Epithelial cell of prostate (primary cell): ENCODE measurements at places on chromosomes 3 and 15.

DNA sequence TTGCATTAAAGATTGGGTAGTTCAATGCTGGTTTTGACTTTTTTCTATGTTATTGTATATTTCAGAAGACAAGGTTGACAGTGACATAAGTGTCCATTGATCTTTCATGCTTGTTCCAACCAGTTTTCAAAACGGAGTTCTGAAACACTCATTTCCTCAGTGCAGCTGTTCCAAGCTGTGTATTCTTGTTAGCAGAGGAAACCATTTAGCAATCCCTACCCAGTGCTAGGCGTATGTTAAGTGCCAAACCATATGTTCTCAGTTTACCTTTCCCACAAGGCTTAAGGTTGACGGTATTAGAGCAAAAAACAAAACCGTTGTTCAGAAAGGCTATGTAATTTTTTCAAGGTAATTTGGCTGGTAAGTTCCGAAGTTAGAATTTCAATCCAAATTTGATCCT lies 9.1 kb downstream of the ATOSA start:
- DNase-seq = no peak

- DNase-seq = no peak
Measured at GRCh38 chr3:195904368-195904767, 4.0 kb downstream of the TNK2 start.

GRCh38 chr15:82621970-82622369 lies 25.2 kb downstream of the CPEB1 start:
- no peak for DNase-seq

DNA sequence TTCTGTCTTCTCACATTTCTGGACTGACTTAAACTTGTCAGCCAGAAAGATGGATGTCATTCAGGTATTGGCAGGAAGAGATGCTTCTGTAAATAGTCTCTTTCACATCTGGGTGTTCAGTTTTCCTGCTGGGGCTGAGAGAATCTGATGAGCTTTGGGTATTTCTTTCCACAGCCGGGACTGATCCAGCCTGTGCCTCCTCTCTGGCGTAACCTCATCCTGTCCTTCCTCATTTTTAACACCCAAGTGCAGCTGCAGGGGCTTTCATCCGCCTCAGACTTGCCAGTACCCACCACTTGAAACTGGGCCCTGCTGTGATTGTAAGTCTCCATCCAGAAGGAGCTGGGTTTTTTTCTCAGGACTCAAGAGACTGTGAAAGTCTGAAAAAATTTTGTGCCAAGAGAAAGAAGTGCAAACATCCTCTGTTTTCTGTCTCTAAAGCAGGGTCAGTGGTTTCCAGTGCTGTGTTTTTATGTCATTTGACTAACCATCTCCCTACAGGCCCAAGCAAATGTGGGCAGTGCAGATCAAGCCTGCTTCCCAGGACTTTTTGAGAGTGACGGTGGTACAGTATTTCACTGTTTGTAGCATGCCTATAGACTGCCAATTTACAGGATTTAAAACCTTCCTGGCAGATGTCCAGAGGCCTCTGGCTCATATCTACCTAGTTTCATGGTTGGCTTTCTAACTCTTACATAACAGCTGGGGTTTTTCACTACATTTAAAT lies 342.7 kb downstream of the PTPRG start:
- DNase-seq = peak; percentile 8

- DNase-seq = no peak
Measured at GRCh38 chr3:196193133-196193735, 18.0 kb downstream of the ZDHHC19 start.

- no peak for DNase-seq
Measured at GRCh38 chr15:58070801-58071418, 5.4 kb upstream of the ALDH1A2 start.

- DNase-seq = no peak
Measured at GRCh38 chr15:55858661-55859060, 115.7 kb upstream of the PRTG start.

GRCh38 chr15:96125721-96126415 lies 204.6 kb upstream of the NR2F2 start:
- DNase-seq = no peak

DNA sequence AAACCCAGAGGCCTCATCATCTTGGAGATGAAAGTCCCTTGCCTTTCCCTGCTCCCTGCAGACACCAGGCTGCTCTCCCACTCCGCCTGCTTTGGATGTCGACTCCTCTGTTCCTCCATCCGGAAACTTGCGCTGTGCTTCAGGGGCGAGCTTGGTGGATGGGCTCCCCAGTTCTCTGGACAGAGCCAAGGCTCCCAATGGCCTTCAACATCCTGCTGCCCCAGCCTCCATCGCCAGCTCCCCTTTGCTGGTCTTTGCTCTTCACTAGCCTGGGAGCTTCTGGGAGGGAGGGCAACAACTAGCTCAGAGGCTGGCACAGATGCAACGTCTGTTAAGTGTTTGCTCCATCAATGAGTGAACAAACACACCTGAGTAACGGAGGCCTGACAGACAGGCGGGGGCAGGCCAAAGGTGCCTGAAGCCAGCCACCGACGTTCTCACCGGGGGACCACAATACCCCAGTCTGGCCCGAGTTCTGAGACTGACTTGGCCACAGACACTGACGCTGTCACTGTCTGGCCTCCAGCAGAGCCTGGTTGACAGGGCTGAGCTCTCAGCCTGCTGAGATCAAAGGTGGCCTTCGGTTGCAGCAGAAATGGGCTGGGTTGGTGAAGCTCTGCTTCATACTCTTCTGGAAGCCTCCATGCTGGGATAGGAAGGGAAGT lies 39.0 kb downstream of the RGMA start:
- DNase-seq = no peak

DNA sequence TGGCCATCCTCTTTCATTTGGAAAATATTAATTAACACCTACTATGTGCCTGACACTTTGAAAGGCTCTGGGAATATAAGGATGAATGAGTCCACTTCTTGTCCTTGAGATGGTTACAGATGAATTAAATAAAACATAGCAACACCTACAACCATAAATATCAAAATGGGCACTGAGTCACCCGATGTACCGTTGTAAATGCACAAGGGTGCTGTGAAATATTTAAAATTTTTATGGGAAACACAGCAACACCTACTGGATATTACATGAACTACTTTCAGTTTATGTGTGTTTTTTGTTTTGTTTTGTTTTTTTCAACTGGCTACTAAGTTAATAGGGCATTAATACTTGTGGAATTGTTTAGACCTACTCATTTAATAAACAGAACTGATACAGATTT lies 239.0 kb upstream of the NAALADL2 start:
- no peak for DNase-seq

DNA sequence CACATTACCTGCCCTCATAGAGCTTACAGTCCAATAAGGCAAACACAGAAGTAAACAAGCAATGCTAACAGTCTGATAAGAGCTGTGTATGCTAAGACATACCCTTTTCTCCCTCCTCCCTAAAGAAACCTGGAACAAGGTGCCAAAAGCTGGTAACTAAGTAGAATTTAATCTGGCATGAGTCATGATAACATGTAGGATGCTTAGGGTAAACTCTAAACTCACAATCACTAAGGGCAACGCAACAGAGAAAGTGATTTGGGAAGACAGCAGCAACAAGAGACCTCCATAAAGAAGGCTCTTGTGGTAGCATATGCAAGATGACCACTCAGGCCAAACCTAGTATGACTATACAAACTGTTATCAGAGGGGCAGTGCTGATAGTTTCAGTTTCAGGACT lies 55.5 kb downstream of the MYO1E start:
- no peak for DNase-seq

- DNase-seq = no peak
Measured at GRCh38 chr15:51341366-51342226, at the start of gene GLDN. Gene GLDN, plus strand, starts transcription at chr15:51341655. Its CDS starts 30 bp downstream, at chr15:51341685.

- no peak for DNase-seq
Measured at GRCh38 chr15:77659350-77660321, 26.9 kb upstream of the LINGO1 start.

GRCh38 chr15:98385752-98386381 lies 262.5 kb upstream of the IGF1R start:
- DNase-seq = no peak
